ENCODE measurements at places on chromosomes 7 and 10. TPM values are rescaled to one million over a fixed set of nuclear protein-coding genes. Genes with fewer than 3 reads are reported as not detected.
A peak's percentile ranks its signal among the peaks of the same experiment; 100 is the strongest.

DNA sequence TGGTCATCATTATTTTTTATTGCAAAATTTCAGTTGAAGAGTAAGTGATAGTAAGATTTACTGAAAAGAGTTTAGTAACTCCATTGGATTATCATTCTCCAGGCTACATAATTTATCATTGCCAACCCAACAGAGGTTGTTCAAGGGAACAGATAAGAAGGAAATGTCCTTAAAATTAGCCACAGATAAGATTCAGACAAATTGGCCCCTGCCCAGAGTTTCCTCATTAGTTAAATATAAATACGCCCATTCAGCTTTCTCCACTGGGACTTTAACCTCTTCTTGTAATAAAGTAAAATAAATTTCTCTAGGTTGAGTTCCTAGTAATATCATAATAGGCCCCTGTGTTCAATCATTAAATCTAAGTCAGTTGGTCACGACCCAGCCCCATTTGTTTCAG lies 27.7 kb upstream of the PHYHIPL start:
- DNase-seq: no peak

- DNase-seq: peak; percentile 63
These were observed 2.2 kb downstream of the GNB2 start for GRCh38 chr7:100675581-100676350.

DNA sequence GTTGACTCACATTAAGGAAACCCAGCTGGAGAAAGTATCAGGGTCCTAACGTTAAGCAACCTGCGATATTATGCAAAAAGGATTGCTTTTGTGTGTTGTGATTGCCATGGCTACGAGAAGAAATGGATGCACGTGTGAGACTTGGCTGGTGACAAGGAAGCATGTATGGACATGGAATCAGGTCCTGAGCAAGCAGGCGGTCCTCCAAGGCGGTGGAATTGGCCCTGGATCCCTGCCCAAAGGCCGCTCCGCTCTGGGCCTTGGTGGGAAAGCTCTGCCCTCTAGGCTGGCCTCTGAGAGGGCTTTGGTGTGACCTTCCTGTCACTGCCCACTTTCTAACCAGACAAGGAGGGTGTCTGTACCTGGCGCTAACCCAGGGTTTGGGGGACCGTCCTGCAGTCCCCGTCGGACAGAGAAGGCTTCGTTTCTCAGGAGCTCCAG lies 192.1 kb downstream of the EBF3 start:
- no peak for DNase-seq

DNA sequence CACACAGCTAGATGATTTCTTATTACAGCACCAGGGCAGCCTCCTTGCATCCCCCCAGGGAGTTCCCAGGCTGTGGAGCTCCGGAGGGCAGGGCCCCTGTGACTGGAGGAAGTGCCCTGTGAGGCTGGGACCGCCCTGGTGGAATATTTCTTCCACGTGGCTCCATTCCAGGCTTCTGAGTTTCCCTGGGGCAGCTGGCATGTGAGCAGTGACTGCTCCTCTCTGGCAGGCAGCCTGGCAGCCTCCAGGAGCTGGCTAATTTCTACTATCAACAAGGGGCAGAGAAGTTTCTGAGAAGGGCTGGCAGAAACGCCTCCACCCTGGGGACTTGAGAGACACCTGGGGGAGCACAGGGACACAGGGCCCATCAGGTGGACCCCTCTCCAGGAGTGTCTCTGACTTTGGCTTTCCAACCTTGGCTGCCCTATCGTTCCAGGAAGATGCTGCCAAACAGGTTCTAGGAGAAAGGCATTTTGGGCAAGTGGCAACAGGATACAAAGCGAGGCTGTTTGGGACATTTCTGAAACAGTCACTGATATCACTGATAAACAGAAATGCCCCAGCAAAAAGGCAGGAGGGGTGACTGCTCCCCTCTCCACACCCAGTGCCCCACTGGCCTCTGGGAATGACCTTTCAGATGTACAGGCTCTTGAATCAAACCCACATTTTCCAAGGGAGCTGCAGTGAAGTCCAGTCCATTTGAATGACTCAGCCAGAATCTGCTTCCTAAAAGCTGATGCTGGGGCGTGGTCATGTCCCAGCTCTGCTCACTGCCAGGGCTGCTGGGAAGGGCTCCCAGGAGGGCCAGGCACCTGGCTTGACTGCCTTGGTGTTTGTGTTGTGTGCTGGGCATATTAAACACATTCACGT lies 16.1 kb downstream of the MYOF start:
- DNase-seq: no peak

GRCh38 chr10:116007256-116007891 lies 265.6 kb downstream of the GFRA1 start:
- no peak for DNase-seq

DNA sequence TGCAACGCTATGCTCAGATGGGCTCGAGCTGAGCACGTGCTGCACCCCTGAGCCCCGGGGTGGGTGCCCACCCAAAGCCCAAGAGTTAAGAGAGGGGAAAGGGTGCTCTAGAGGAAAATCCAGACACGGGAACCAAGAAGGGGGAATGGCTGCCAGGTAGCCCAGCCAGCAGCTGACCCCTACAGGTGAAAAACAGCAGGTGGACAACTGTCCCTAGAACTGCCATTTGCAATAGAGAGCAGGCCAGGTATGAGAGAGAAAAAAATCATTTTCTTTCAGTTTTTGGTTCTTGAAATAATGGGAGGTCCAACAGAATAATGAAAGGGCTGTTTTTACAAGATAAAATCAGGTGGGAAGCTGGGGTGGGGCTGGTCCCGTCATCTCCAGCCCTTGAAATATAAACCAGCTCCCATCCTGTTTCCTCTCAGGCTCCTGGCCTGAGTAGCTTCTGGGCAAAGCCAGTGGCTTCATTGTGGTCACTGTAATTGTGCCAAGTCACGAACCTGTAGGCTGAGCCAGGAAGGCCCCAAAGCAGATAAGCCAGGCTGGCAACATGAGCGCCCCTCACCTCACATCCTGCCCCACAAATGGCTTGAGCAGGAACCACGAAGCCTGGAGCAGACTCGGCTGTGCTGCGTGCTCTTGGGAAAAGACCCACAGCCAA lies 257.8 kb downstream of the SNX10 start:
- no peak for DNase-seq

GRCh38 chr7:130281260-130281659 lies 11.7 kb upstream of the CPA4 start:
- no peak for DNase-seq

GRCh38 chr10:88946965-88947590 lies 5.5 kb downstream of the ACTA2 start:
- no peak for DNase-seq

DNA sequence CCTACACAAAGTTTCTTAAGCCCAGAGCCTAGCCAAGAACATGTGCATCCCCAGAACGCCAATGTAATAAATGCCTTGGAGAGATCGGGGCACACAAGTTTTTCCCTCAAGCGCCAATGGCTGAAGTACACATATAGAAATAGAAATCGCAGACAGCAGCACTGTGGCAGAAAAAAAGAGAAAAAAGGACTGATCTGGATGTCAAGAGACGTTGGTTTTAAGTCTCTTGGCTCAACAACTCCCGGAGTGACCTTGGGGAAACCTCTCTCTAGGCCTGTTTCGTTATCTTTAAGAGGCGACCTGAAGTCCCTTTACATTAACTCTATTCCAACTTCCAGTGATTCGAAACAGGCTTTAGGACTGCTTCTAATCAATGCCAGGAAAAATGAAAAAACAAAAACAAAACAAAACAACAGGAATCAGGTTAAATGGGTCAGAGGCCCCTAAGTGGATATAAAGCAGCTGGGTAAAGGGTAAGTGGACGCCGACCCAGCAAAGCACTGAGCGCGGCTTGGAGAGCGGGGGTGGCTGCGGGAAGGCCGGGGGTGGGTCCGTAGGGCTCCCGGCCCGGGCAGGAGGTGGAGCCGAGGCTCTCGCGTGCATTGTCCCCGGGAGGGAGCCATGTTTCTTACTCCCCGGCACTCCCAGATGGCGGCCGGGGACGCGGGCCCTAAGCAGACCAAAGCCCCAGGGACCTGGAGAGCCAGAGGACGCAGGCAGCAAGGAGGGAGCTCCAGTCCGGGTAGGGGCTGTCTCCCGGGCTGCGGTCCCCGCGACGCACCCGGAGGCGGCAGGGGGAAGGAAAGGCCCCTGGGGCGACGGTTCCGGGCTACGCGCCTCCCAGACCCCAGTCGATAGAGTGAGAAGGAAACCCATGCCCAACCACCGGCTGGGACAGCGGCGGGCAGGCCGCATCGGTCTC lies 757 bp downstream of the EIF3A start:
- DNase-seq: peak; percentile 38

DNA sequence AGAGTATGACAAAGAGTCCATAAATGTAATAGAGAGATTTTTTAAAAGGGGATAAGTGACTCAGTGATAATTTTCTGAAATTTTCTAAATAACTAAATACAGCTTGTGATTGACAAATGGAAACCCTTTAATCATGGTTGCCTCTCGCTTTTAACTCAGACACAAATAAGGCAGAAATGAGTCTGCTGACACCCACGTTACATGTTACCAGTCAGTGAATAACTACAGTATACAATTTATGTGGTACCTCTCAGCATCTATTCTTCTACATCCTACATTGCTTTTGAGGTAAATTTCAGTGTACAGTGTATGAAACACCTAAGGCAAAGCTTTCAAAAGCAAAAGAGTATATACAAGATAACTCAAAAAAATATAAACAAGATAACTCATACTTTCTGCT lies 4.2 kb downstream of the NSUN6 start:
- no peak for DNase-seq

DNA sequence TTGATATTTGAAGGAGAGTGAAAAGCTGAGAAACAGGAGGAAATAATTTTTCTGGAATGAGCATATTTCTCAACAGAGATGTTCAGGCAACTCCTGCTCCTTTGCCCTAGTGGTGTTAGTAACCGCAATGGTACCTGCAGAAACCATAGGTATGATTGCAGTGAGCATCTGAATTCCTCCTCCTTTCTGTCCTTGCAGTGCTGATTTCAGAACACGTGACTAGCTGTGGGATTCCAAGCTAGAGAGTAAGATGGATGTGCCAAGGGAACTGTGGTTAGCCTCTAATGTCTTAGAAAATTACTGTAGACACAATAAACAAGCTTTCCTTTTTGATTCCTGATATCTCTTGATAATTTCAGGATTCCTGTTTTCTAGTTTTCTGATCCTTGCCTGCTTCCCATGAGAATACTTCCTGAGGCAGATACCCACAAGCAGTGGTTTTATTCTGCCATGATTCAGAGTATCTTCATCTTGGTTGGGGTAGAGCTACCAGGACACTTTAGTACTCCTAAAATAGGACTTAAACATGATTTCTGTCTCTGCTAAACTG lies 27.5 kb downstream of the LRGUK start:
- no peak for DNase-seq

- DNase-seq: no peak
These were observed 38.6 kb downstream of the HACD1 start for GRCh38 chr10:17578603-17579002.

DNA sequence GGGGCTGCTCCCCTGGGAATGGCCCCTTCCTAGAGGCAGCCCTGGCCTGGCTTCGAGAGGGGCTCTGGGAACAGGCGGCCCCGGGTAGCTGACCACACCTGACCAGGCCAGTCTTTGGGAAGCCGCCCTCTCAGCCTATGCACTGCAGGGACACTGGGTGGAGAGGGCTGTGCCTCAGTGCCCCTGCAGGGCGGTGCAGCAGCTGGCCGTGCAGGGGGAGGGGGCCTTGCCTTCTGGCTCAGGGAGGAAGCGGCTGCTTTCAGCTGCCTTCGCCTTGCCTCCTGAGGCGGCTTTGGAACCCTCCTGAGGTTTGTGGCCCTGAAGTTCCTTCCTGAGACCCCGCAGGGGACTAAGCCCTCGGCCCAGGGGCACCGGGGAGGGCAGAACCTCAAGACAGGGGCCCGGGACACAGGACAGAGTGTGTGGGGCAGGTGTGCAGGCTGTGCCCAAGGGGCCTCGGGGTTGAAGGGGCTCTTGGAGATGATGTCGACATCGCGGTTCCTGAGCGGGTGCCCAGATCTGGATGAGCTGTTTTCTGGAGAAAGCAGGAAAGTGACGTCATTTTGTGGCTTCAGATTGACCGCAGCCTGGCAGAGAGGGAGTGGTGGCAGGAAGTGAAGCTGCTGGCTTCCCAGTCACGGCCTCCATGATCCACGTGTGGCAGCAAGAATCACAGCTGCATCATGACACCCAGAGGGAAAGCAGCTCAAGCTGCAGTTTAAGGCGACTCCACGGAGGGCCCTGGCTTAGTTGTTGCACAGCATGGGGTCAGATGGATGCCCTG lies 17.7 kb downstream of the ADAM8 start:
- DNase-seq: peak; percentile 45

- DNase-seq: no peak
These were observed 107.0 kb downstream of the VIM start for GRCh38 chr10:17335065-17335464.

- no peak for DNase-seq
These were observed 74.9 kb downstream of the CARD11 start for GRCh38 chr7:2968616-2969397.

- no peak for DNase-seq
These were observed 4.8 kb upstream of the RNF32 start for GRCh38 chr7:156635529-156636385.

DNA sequence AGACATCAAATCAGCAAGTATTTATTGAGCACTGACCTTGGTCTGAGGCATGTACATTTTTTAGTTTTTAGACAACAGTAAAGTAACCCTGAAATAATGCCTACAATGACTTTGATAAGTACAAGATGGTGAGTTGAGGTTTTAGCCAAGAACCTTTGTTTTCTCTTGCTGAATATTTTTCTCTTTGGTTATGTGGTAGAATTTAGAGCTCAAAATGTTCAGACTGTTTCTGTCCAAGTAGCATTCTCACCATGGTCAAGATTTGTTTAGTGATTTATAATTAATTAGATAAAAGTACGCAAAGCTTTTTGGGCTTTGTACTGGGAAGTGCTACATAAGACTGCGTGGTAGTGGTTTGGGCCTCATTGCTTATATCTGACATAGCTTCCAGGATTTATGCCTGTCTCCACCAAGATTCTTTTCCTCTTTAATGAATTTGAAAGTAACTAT lies 102.4 kb downstream of the KAT6B start:
- DNase-seq: no peak

DNA sequence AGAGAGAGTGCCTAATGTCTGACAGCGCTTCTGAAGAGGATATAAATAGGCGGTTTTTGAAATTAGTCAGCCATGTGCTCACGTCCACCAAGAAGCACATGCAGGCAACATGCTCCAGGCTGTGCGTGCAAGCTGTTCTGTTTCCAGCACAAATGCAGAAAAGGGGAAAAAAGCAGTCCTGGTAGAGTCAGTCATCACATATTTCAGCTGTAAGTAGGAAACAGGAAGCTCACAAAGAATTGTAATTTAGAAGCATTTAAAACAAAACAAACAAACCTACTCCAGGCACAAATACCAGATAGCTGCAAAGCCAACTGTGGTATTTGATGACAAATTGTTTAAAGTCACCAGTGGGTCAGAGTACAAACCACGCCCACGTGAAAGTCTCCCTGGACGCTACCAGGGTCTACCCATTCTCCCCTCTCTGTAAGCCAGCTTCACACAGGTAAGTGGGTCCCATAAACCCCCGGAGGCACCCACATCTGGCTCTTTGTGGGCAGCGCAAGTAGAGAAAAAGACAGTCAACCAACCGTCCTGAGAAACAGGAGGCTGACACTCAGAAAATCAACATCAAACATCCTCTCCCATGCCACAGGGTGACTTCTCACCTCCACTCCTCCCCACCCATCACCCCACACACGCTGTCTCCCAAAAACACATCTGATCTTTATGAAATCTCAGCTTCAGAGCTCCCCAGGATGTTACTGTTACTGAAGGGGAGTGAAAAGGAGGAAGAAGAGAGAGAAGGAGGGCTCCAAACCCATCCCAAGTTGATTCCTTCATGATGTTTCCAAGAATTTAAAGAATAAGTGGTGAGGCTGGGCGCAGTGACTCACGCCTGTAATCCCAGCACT lies 186.4 kb downstream of the FAM107B start:
- DNase-seq: no peak

The SLC16A12 gene
- total RNA-seq: 1.3 TPM

The RSU1 gene
- 61.5 TPM for total RNA-seq

The CRCP gene
- total RNA-seq: 18.7 TPM

The STYXL1 gene
- total RNA-seq: 35.2 TPM
